ENCODE measurements at places on chromosomes 16 and 17.
A peak's percentile ranks its signal among the peaks of the same experiment; 100 is the strongest.

DNA sequence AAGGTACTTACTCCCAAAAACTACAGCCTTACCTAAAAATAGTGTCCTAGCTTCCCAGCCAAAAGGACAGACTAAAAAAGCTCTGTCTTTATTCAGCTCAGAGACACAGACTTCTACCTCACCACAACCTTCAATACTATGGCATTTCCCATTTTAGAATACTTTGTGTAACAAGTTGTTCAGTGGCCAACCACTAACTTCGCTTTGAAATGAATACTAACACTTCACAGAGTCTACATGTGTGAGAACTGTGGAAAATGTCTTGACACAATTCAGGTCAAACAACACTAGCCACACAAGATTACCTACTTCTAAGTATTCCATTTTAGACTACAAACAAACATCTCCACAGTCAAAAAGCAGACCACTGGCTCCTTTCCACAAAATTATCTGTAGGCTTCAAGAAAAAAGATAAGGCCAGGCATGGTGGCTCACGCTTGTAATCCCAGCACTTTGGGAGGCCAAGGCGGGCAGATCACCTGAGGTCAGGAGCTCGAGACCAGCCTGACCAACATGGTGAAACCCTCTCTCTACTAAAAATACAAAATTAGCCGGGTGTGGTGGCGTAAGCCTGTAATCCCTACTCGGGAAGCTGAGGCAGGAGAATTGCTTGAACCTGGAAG lies 3.2 kb downstream of the HELZ start:
- no peak for DNase-seq

DNA sequence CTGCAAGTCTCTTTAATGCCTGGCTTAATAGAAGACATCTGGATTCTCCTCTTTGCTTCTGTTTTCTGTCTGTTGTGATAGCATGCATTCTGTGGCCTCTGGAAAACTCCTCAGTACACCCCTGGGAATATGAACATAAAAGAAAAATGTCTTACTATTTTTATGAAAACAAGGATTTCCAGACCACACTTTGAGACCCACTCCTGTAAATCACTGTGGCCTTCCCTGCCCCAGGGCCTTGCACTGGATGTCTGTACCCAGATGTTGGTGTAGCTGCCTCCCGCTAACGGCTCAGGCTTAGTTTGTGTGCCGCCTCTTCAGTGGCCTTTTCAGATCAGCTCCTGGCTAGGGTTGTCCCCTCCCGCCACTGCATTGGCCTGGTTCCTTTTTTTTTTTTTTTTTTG lies 126.6 kb downstream of the SOCS1 start:
- DNase-seq: no peak

DNA sequence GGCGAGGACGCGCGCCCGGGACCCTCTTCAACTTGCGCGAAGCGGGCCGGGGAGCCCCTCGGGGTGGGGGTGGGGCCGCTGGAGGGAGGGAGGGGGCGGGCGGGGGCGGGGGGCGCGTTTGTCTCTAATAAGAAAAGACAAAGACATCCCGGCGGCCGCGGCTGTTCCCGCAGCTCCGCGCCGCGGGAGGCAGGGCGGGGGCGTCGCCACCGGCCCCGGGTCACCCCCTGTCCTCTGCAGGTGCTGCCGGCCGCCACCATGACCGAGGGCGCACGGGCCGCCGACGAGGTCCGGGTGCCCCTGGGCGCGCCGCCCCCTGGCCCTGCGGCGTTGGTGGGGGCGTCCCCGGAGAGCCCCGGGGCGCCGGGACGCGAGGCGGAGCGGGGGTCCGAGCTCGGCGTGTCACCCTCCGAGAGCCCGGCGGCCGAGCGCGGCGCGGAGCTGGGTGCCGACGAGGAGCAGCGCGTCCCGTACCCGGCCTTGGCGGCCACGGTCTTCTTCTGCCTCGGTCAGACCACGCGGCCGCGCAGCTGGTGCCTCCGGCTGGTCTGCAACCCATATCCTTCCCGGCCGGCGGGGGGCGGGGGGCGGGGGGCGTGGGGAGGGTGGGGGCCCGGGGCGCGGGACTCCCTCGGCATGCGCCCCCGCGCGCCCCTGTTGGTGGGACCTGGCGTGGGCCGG lies 714 bp downstream of the CACNA1H start:
- DNase-seq: no peak

DNA sequence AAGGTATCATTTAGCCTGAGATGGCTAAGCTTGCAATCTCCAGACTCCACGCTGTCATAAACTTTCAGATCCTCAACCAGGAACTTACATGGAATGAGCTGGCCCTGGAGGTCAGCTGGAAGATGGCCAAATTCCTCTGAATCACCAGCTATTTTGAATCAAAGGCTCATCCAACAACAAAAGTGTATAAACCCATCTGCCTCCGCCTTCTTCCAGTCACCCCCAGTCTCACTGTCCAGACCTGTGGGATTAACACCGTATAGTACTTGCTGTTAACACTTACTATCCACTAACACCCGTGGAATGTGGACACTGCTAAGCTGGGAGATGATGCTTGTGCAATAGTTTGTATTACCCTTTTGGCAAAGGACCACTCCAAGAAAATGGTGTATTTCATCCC lies 1.9 kb upstream of the LCMT1 start:
- DNase-seq: peak; percentile 97

- DNase-seq: peak; percentile 89
Observed at GRCh38 chr17:48127371-48128051, 19.9 kb downstream of the SNX11 start.

DNA sequence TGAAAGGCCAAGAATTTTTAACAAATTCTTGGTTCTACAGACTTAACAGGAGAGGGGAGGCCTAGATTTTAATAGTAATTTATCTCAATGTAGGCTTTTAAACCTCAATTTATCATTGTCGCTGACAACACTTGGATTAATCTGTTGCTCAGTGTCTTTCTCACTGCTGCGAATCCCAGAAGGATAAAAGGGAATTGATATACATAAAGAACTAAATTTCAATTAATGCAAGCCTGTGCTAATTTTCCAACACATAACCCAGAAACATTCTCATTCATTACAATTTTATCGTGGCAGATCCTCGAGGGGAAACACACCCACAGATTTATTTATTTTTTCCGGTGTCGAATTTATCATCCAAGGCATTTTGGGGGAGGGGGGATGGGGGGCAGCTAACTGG lies 98.1 kb downstream of the WSCD1 start:
- DNase-seq: no peak

DNA sequence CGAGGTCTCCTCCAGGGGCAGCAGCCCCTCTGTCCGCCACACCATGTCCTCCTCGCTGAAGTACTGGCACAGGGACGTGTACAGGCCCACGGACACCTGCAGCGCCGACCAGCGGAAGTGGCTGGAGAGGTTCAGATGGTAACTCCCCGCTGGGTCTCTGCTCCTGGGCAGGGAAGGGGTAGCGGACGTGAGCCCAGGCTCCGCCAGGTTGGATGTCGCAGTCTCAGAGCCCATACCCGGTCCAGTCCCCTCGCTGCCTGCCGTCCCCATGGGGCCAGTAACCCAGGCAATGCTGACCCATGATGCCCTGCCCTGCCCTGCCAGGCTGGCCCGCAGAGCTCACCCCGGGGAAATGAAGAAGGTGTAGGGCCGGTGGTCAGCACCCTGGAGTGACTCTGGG lies 33.2 kb downstream of the PKD1 start:
- DNase-seq: no peak

DNA sequence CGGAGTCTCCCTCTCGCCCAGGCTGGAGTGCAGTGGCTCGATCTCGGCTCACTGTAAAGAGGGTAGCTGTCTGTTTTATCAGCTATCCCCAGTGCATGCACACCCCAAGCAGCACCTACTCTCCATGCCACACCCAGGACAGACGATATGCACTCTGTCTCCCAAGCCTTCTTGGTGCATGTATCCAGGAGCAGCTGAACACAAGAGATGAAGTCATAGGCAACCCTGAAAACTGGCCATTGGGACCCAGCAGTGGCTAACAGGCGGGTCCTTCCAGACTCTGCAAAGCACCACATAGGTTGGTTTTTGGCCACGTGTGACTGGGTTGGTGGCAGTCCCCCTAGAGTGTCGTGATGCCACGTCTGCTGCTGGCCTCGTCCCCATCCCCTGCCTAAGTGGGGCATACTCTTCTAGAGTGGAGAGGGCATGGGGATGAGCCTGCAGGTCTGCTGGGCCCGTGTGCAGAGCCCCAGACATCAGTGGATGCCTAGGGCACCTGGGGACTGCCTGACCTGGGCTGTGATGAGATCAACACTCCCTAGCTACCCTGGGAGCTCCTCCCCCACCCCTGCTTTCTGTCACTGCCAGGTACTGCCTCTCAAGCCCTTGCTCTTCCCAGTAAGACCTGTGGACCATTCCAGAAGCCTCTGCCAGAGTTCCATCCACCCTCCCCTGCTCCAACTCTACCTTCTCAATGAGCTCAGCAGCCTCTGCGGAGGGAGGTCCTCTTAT lies 9.3 kb downstream of the PDE6G start:
- no peak for DNase-seq

DNA sequence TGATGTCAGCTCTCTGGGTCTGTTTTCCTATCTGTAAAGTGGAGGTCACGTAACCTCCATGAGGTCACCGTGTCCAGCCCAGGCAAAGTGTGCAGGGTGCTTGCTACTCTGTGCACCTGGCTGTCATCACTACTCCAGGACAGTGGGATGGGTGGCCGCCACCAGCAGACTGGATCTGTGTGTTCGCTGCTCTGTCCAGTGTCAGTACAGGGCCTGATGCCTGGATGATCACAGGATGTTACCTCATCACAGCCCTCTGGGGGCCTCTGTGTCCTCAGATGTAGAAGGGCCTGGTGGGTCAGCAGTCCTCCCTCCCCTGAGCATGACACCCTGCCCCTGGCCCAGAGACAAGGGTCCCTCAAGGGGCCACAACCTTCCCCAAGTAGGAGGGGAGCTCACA lies 80.0 kb downstream of the KCNJ18 start:
- no peak for DNase-seq

- no peak for DNase-seq
Observed at GRCh38 chr17:74403512-74404137, 28.3 kb upstream of the GPRC5C start.

DNA sequence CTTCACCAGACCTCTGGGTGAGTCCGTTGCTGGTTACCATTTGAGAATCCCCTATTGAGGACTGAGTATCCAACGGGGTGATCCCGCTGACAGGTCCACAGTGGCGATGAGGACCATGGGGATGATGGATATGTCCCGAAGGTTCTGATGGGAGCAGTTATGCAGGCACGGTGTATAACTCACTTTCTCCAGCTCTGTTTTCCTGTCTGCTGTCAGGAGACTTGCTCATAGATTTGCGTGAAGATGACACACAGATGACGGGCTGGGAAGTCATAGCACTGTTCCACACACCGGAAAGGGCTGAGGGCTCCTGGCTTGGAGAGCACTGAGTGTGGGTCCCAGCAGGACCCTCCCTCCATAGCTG lies 22.2 kb upstream of the ADCY7 start:
- DNase-seq: peak; percentile 80

- no peak for DNase-seq
Observed at GRCh38 chr17:11924076-11924475, 73.2 kb downstream of the ZNF18 start.

GRCh38 chr16:64138006-64138405 lies 983.9 kb downstream of the CDH11 start:
- DNase-seq: no peak

- no peak for DNase-seq
Observed at GRCh38 chr16:24950275-24950674, 64.9 kb downstream of the ARHGAP17 start.

- no peak for DNase-seq
Observed at GRCh38 chr17:8740486-8740885, 4.2 kb downstream of the CCDC42 start.

DNA sequence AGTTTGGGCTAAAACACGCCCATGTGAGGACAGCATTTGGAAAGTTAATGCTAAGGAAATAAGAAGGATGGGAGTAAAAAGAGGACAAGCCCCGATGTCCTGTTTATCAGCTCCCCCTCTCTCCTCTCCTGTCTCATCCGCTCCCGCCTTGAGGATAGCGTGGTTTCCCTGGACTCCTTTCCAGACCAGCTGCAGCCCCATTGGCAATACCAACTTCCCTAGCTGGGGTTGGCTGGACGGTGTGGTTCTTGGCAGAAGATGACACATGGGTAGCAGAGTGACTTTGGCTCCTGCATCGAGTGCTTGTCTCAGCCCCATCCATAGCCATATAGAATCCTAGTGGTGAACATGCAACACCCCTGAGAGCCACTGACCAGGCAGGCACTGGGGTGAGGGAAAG lies 185.9 kb downstream of the CCDC182 start:
- no peak for DNase-seq

GRCh38 chr17:8159459-8160223 lies 3.1 kb downstream of the VAMP2 start:
- no peak for DNase-seq
